ENCODE measurements at places on chromosomes 7 and 10.

DNA sequence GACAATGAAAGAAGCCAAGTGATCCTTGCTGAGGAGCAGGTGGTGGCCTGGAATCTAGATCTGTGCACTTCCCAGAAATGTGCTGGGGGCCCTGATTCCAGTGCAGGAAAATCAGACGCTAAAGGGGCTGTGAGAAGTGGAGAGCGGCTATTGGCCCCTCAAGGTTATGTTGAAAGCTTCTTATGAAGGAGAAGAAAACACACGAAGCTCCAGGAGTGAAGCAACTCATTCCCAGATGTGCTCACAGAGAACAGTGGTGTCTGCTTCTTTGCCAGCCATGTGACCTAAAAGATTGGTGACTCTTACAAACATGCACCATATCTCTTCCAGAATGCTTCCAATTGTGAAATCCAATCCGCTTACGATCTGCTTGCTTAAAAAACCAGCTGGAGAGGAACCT, 679.3 kb upstream of the IGFBP3 start:
- no peak for DNase-seq

DNA sequence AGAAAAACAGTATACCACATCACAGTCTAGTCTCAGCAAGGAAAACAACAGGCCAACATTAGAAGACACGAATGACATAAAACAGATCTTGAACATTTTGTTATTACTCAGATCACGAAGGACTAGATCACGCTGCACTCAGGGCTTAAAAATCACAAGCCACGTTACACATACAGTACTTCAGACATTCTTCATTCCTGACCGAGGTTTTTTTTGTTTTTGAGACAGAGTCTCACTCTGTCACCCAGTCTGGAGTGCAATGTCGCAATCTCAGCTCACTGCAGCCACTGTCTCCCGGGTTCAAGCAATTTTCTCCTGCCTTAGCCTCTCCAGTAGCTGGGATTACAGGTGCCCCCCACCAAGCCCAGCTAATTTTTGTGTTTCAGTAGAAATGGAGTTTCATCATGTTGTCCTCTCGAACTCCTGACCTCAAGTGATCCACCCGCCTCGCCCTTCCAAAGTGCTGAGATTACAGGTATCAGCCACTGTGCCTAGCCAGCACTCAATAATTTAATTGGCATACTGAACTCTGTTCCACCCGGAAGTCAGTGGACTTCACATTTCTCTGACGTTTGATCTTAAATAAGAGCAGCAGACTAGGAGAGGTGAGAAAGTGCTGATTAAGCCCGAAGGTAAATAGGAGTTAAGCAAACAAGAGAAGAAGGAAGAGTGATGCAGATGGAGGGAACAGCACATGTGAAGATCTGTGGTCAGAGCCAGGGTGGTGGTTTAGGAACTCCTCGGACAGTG, 3.5 kb downstream of the AIMP2 start:
- no peak for DNase-seq

- DNase-seq = no peak
Measured at GRCh38 chr7:64888901-64889685, 14.0 kb upstream of the ZNF273 start.

- DNase-seq = no peak
Measured at GRCh38 chr10:127011174-127011573, 105.9 kb downstream of the DOCK1 start.

GRCh38 chr10:119620241-119621077, 23.7 kb upstream of the TIAL1 start:
- DNase-seq = no peak

GRCh38 chr7:149377386-149377785, 83.5 kb downstream of the ZNF777 start:
- DNase-seq = no peak

- DNase-seq = no peak
Measured at GRCh38 chr7:148698007-148698396, 701 bp upstream of the CUL1 start.

- no peak for DNase-seq
Measured at GRCh38 chr7:139960157-139960556, 102.6 kb downstream of the PARP12 start.

DNA sequence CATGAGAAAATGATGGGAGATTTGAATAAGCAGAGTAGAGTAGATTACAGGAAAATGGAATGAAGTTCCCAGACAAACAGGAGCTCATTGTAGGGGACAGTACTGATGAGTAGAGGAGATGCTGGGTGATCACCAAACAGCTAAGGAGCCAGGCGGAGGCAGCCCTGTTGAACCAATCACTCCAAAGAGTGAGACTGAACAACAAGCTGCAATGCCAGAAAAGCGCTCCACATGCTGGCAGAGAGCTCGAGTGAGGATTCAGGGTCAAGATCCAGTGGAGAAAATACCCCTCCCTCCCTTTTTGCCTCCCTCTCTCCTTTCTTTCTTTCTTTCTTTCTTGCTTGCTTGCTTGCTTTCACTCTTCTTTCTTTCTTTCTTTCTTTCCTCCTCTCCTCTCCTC, 133.3 kb downstream of the PFKFB3 start:
- no peak for DNase-seq

GRCh38 chr7:27677912-27678612, 15.4 kb upstream of the HIBADH start:
- no peak for DNase-seq

- DNase-seq = peak; percentile 18
Measured at GRCh38 chr7:107579885-107580715, at the start of gene BCAP29. Gene BCAP29 (plus strand): TSS chr7:107580246. CDS start chr7:107580773, 527 bp downstream.

DNA sequence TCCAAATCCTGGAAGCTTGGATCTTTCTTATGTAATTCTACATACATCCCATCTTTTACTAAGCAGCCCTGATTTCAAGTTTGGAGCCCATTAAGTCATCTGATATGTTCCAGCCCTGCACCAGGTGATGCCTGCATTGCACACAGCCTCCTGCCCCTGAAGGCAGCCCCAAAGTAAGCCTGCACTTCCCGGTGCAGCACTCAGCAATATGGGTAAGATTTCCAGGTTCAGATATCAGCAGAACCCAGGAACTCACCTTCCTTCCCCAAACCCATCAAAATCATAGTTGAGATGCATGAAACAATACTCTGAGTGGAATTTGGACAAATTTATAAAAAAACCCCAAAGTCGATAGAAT, 333 bp upstream of the DDC start:
- no peak for DNase-seq

DNA sequence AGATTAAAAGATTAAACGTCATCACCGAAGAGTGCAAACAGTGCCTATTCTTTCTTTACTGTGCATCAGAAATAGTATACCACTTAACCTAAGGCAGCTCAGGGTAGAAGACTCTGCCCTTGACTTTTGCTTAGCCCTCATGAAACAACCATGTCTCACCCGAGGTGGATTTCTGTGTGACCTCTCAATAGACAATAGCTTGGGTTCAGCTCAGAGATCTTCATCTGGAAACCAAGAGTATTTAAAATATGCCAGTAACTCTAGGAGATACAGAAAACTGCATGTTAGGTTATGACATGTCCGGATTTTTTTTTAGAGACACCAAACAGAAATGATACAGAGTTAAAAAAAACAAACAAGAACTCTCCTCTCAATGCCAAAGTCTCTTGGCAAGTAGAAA, 75.8 kb downstream of the JAZF1 start:
- DNase-seq = no peak

GRCh38 chr7:137871170-137871915, 24.6 kb upstream of the DGKI start:
- DNase-seq = no peak

- DNase-seq = no peak
Measured at GRCh38 chr7:112257073-112257472, 50.6 kb downstream of the ZNF277 start.

GRCh38 chr10:18222866-18223265, 82.6 kb downstream of the CACNB2 start:
- DNase-seq = no peak

GRCh38 chr7:135913404-135913803, 63.8 kb downstream of the MTPN start:
- DNase-seq = no peak

GRCh38 chr7:80847027-80847426, 71.8 kb downstream of the SEMA3C start:
- DNase-seq = no peak

DNA sequence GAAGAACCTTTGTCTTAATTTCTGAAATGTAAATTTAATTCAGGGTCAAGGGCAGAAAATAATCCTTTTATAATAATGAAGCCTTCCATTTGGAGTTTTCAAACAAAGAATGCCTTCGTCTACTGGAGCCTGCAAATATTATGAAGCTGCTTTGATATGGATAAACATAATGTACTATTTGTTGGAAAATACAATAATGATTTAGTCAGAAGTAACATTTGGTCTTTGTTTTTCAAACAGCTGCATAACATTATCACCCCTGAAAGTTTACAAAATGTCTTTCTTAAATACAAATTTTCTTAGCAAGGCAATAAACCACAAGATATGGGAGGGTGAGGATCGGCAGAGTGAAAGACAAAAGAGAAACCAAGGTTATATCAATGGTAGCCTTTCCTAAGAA, 41.5 kb downstream of the TMEM26 start:
- no peak for DNase-seq

DNA sequence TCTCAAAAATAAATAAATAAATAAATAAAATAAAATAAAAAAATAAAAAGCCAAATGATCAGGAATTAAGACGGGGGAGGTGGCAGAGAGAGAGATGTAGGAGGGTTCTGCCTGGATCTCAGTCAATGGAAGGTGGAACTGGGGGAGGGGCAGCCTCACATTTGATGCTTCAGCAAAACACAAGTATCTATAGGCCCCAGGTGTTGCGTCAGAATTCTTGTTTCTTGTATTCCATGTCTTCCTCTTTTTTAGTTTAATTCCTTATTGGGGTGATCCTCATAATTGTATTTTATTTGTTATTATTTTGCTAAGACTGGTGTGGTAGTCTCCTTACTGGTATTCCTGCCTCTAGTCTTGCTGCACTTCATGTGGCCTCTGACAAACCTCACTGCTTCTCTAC, 41.4 kb upstream of the SMARCD3 start:
- no peak for DNase-seq

DNA sequence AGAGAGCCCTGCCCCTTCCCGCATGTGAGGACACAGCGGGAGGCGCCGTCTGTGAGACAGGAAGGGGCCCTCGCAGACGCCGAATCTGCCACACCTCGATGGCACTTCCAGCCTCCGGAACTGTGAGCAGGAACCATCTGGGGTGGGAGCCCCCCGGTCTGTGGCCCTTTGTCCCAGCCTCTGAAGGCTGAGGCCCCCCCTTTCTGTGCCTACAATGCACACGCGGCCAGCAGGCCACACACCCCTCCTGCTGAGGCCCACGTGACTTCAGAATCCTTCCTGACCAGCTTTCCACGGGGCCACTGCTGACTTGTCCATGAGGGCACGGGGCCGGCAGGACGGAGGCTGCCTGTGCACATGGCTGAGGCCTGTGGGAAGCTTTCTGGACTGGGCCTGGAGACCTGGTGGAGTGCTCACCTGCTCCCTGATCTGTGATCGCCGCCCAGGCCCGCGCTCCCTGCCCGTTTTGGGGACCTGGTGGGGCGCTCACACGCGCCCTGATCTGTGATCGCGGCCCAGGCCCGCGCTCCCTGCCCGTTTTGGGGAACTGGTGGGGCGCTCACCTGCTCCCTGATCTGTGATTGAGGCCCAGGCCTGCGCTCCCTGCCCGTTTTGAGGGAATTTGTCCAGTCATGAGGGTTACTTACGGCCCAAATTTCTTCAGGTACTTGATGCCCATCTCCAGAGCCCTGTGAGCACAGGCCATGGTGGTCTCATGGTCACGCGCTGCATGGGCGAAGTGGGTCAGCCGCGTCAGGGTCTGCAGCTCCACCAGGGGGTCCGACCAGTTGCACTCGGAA, 34.3 kb downstream of the CFAP46 start:
- no peak for DNase-seq
